Gastroesophageal sphincter (tissue), 4 donors: ENCODE measurements at places on chromosomes 12 and 14.

- no peak for ATAC-seq
- no peak overlapping the region for H3K27ac ChIP-seq
- peaks cover 14% of the 10 kb centered on the region for H3K4me1 ChIP-seq
- H3K36me3 ChIP-seq, result no peaks in the 10 kb centered on the region
- no peak overlapping the region for H3K4me3 ChIP-seq
- H3K27me3 ChIP-seq, result no peaks in the 10 kb centered on the region
These were observed 82.4 kb downstream of the PPP2R5E start for GRCh38 chr14:63460680-63461369.

- no peaks in the 10 kb centered on the region for H3K36me3 ChIP-seq
- no peaks in the 10 kb centered on the region for H3K27me3 ChIP-seq
- no peak overlapping the region for H3K4me3 ChIP-seq
- ATAC-seq, result no peak
These were observed 146.4 kb upstream of the KRR1 start for GRCh38 chr12:75657831-75658230.

DNA sequence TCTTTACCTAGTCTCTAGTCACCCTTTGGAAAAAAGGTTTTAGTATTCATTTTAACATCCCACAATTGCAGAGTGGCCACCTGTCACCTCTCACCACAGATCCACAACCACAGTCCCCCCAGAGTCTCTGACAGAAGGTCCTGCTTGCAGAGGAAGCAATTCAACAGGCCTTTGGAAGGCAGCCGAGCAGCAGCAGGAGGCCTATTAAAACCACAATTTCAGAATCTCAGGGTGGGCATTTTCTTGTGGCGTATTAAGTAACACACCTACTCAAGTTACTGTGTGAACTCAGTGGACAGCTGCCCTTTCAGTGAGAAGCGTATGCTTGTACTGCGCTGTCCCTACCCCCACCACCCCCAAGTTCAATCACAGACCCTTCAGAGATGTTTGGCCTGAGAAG lies 234.0 kb upstream of the HMGA2 start:
- H3K4me1 ChIP-seq, result no peaks in the 10 kb centered on the region
- H3K36me3 ChIP-seq, result no peaks in the 10 kb centered on the region
- no peak overlapping the region for H3K4me3 ChIP-seq

DNA sequence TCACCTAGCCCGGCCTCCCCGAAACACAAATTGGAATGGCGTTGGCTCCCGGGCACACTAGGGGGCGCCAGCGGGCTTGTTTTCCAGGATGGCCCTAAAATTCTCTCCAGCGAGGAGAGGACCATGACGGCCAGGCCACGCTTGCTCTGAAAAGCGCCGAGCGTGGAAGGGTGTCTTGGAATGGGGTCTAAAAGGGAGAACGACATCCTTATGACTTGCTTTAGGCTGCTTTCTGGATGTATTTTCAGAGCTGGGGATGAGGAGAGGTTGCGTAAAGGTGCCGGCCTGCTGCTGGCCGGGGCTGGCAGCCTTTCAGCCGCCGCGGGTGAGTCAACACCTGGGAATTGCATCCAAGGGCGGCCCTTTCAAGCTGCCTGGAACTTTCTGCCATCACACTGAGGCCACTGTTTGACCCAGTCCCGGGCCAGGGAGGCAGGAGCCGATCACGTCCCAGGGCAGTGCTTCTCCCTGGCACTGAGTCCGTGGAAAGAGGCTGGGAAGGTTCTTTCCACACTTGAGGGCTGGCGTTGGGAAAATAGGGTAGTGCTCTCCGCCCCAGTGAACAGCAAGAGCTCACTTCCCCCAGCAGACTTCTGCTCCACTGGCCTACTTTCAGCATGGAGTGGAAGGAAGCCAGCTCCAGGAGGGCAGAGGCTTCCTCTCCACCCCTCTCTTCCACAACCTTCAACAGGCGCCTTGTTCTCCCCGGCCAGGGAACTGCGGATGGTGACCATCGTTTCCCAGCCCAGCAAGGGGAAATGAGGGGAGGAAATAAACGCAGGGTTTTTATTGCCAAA lies 216.2 kb downstream of the TTC8 start:
- H3K4me3 ChIP-seq, result peak overlapping the region; percentile 50
- no peaks in the 10 kb centered on the region for H3K4me1 ChIP-seq
- H3K27me3 ChIP-seq, result no peaks in the 10 kb centered on the region
- no peaks in the 10 kb centered on the region for H3K36me3 ChIP-seq
- peak overlapping the region; percentile 89 for H3K27ac ChIP-seq

GRCh38 chr14:105351920-105352851 lies 37.6 kb downstream of the PACS2 start:
- H3K36me3 ChIP-seq, result peaks cover 67% of the 10 kb centered on the region
- no peaks in the 10 kb centered on the region for H3K27me3 ChIP-seq
- H3K4me1 ChIP-seq, result peaks cover 25% of the 10 kb centered on the region
- no peak overlapping the region for H3K27ac ChIP-seq
- no peak overlapping the region for H3K4me3 ChIP-seq
- peak; percentile 92 for ATAC-seq

- H3K4me3 ChIP-seq, result no peak overlapping the region
- H3K36me3 ChIP-seq, result no peaks in the 10 kb centered on the region
- no peak overlapping the region for H3K27ac ChIP-seq
- H3K4me1 ChIP-seq, result no peaks in the 10 kb centered on the region
These were observed 17.9 kb upstream of the CFAP54 start for GRCh38 chr12:96471368-96472050.

DNA sequence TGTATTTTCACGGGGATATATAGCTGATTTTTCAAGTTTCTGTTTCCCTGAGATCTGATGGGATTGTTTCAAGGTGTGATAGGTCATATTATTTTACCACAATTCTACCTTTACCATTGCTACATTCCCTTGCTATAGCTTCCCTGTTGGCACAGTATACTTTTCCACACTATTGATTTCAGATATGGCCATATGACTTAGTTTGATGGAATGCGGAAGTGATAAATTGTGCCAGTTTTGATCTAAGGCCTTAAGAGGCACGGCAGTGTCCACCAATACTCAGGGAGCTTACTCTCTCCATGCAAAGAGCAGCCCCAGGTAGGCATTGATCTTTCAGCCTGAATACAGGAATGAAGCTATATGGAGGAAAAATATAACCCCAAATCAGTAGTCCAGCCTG lies 315.7 kb downstream of the SLC16A7 start:
- H3K27me3 ChIP-seq, result no peaks in the 10 kb centered on the region
- no peak overlapping the region for H3K4me3 ChIP-seq
- no peak overlapping the region for H3K27ac ChIP-seq
- H3K4me1 ChIP-seq, result no peaks in the 10 kb centered on the region
- H3K36me3 ChIP-seq, result no peaks in the 10 kb centered on the region
- ATAC-seq, result no peak

- H3K36me3 ChIP-seq, result no peaks in the 10 kb centered on the region
- no peaks in the 10 kb centered on the region for H3K27me3 ChIP-seq
- no peaks in the 10 kb centered on the region for H3K4me1 ChIP-seq
- ATAC-seq, result no peak
- no peak overlapping the region for H3K4me3 ChIP-seq
These were observed 160.6 kb downstream of the CAPZA3 start for GRCh38 chr12:18898470-18898869.

- ATAC-seq, result no peak
- H3K27me3 ChIP-seq, result no peaks in the 10 kb centered on the region
- H3K36me3 ChIP-seq, result no peaks in the 10 kb centered on the region
- no peak overlapping the region for H3K27ac ChIP-seq
These were observed 91.9 kb downstream of the ARMH4 start for GRCh38 chr14:58060077-58060476.

DNA sequence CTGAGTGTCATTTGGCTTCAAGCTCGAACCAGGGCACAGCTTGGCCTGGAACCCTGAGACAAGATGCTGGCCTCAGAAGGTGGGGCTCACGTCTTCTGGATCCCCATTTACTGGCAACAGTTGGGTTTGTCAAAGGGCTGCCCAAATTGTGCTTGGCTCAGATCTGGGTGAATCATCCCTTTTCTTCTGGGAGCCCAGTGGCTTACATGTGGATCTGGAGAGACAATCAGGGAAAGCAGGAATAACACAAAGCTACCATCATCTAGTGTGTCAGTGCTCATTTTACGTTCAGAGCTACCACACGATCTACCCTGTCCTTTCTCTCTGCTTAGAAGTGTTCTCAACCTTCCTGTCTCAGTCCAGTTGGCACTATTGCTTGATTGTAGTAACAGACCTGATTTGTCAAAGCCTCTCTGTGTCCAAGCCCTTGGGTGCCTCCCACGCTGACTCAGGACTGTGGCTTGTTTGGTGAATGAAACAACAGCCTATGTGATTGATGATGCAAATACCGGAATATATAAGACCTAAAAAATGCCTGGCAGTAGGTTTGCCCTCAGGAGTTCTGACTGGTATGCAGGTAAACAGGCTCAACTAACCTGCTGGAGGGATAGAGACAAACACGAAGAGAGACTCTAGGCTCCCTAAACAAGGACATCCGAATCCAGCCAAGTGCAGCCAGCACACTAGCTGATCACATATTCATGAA lies 974.3 kb downstream of the VRK1 start:
- ATAC-seq, result no peak
- no peaks in the 10 kb centered on the region for H3K27me3 ChIP-seq
- no peak overlapping the region for H3K27ac ChIP-seq

GRCh38 chr14:78028471-78028870 lies 141.7 kb upstream of the NRXN3 start:
- ATAC-seq, result no peak
- no peaks in the 10 kb centered on the region for H3K4me1 ChIP-seq
- H3K4me3 ChIP-seq, result no peak overlapping the region
- H3K36me3 ChIP-seq, result no peaks in the 10 kb centered on the region

DNA sequence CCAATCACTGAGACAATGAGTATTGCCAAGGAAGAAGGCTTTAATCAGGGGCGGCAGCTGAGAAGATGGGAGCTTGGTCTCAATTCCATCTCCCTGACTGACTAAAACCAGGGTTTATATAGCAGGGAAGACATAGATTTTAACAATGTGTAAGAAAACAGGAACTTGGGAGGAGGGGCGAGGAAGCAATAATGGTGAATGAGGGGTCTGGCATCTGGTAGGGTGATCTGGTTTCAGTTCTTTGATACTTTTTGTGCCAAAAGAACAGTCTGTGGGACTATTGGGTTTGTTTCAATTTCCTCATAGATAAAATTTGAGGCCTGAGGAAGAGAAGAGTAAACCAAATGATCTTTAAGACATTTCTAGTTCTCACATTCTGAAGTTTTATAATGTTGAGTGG lies 49.2 kb downstream of the FUT8 start:
- H3K36me3 ChIP-seq, result peaks cover 35% of the 10 kb centered on the region
- no peak overlapping the region for H3K27ac ChIP-seq
- H3K4me1 ChIP-seq, result no peaks in the 10 kb centered on the region
- no peak for ATAC-seq
- H3K4me3 ChIP-seq, result no peak overlapping the region

- ATAC-seq, result no peak
- H3K4me1 ChIP-seq, result no peaks in the 10 kb centered on the region
- H3K27ac ChIP-seq, result no peak overlapping the region
- H3K36me3 ChIP-seq, result no peaks in the 10 kb centered on the region
- no peaks in the 10 kb centered on the region for H3K27me3 ChIP-seq
- H3K4me3 ChIP-seq, result no peak overlapping the region
These were observed 77.3 kb downstream of the GLT1D1 start for GRCh38 chr12:128930606-128931005.

DNA sequence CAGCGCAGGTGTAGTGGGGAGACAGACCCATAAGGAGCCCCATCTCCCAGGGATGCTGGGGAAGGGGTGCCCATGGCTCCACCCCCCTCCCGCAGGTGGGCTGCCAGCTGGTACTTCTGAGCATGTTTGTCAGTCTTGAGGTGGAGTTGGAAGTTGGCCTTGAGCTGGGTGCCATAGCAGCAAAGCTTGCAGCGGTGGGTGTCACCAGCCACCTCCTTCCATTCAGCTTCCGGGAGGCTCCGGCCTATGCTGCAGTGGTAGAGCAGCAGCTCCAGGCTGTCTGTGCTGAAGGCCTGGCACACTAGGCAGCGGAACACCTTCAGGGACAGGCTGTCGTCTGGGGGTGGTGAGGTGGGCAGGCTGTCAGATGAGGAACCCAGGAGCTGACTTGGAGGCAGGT lies 18.9 kb downstream of the ZFHX2 start:
- ATAC-seq, result no peak
- no peak overlapping the region for H3K27ac ChIP-seq
- H3K36me3 ChIP-seq, result no peaks in the 10 kb centered on the region
- H3K4me3 ChIP-seq, result no peak overlapping the region
- no peaks in the 10 kb centered on the region for H3K4me1 ChIP-seq

DNA sequence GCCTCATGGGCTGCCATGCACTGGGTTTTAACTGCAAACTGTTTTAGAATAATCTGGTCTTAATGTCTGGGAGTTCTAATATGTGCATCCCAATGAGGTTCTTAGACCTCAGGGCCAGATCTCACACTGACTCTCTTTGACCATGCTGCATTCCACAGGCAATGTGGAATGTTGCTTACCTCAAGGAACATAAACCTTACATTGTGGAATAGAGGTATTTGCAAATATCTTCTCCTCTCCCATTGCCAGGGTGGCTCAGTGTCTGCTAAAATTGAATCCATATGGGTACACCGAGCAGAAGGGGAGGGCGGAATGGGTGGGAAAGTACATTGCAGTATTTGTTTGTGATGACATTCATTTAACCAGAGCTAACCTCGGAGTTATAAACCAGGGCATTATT lies 78.6 kb downstream of the CHST11 start:
- H3K27me3 ChIP-seq, result no peaks in the 10 kb centered on the region
- H3K4me1 ChIP-seq, result no peaks in the 10 kb centered on the region
- H3K36me3 ChIP-seq, result no peaks in the 10 kb centered on the region

- peaks cover 46% of the 10 kb centered on the region for H3K4me1 ChIP-seq
- H3K27me3 ChIP-seq, result no peaks in the 10 kb centered on the region
- H3K4me3 ChIP-seq, result no peak overlapping the region
- H3K36me3 ChIP-seq, result no peaks in the 10 kb centered on the region
- ATAC-seq, result no peak
These were observed 98.9 kb downstream of the ZFP36L1 start for GRCh38 chr14:68693926-68694325.

- no peaks in the 10 kb centered on the region for H3K4me1 ChIP-seq
- H3K27ac ChIP-seq, result no peak overlapping the region
- ATAC-seq, result no peak
- H3K4me3 ChIP-seq, result no peak overlapping the region
These were observed 35.9 kb upstream of the TMTC2 start for GRCh38 chr12:82650627-82651337.

- H3K36me3 ChIP-seq, result no peaks in the 10 kb centered on the region
- H3K27me3 ChIP-seq, result no peaks in the 10 kb centered on the region
- ATAC-seq, result no peak
These were observed 26.6 kb downstream of the PPP2R5C start for GRCh38 chr14:101788016-101788635.

DNA sequence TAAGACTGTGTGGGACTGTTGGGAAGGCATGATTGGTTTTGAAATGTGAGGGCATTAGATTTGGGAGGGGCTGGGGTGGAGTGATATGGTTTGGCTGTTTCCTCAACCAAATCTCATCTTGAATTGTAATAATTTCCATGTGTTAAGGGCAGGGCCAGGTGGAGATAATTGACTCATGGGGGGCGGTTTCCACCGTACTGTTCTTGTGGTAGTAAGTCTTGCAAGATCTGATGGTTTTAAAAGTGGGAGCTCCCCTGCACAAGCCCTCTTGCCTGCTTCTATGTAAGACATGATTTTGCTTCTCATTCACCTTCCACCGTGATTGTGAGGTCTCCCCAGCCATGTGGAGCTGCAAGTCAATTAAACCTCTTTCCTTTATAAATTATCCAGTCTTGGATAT lies 76.6 kb upstream of the PPFIA2 start:
- no peak for ATAC-seq
- H3K36me3 ChIP-seq, result no peaks in the 10 kb centered on the region
- H3K27me3 ChIP-seq, result no peaks in the 10 kb centered on the region
- no peaks in the 10 kb centered on the region for H3K4me1 ChIP-seq
- H3K27ac ChIP-seq, result no peak overlapping the region
- no peak overlapping the region for H3K4me3 ChIP-seq
